NCI-H446 treated with DMSO at 0.1 percent for 48 hours (cell line): ENCODE measurements at places on chromosomes 4 and X.

- peak; percentile 6 for DNase-seq
Observed at GRCh38 chr4:95510145-95510544, 38.6 kb downstream of the UNC5C start.

GRCh38 chrX:46573892-46574773 is 568 bp downstream of the CHST7 start:
- DNase-seq = no peak

DNA sequence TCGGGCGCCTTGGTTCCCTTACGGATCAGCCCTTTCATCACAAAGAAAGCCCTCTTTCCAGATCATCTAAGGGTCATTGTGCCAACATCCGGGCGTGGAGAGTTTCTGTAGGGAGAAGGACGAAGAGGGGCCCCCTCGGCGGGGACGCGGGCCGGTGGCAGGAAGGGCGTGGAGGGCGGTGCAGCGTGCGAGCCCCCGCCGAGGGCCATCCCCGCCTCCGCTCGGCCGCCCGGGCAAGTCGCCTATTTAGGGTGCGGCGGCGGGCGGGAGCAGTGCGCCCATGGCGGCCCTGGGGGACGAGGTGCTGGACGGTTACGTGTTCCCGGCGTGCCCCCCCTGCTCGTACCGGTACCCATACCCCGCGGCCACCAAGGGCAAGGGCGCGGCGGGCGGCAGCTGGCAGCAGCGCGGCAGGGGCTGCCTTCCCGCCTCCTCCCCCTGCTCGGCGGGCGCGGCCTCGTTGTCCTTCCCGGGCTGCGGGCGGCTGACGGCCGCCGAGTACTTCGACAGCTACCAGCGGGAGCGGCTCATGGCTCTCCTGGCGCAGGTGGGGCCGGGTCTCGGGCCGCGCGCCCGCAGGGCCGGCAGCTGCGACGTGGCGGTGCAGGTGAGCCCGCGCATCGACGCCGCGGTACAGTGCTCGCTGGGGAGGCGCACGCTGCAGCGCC is at the start of gene ZAR1:
Gene ZAR1 (plus strand): TSS at position 241 of the 668 bp plus-strand sequence. CDS start 40 bp downstream, at position 281.
- no peak for DNase-seq

DNA sequence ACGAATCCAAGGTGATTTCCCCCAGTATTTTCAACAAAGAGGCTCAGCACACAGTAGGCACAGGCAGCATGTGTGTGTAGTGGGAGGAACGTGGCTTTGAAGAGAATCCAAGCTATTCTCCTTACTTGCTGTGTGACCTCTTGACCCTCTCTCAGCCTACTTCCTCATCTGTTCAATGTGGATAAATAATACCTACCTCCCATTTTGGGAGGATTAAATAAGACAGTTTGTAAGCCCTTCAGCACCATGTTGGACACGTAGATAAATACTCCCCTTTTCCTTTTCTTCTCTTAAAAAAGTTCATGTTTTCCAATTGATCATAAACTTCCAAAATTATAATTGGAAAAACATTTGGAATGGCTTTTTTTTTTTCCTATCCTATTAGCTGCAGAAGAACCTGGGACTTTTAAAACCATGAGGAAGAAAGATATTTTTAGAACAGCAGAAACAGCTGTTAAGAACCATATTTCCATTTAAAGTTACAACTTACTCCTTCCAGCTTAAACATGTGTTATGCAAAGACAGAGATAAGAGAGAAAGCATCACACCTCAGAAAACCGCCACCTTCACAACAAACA is 56.1 kb upstream of the TMEM131L start:
- no peak for DNase-seq

DNA sequence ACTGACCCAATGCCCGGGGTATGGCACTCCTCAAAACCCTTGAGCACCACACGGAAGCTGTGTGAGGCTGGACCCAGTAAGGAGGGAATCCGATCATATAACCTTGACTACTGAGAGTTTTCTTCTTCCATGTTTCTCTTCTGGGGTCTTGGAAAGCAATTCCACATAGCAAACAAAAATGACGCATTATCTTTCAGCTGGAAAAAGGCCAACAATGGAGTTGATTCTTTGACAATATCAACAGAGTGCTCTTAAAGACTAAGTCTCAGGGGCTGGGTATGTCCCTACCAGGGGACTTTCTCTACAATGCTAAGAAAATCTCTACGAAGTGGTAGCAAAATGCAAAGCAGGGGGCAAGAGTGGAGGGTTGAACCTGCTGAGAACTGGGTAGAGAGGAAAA is 188.6 kb downstream of the NSUN7 start:
- no peak for DNase-seq

- DNase-seq = no peak
Observed at GRCh38 chrX:106451933-106452332, 159.8 kb upstream of the RADX start.

- DNase-seq = no peak
Observed at GRCh38 chrX:53253293-53254020, 27.9 kb downstream of the IQSEC2 start.

DNA sequence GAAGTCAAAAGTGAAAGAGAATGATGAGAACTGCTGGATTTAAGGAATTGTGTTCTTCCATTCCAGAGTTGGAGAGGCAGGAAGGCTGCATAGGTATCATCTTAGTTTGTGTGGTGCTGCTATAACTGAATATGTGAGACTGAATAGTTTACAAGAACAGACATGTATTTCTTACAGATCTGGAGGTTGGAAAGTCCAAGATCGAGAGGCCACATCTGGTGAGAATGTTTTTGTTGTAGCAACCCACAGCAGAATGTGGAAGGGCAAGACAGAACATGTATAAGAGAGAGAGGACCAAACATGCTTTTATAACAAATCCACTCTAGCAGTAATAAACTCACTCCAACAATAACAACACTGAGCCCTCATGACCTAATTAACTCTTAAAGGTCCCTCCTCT is 408.6 kb downstream of the FAM47B start:
- no peak for DNase-seq

GRCh38 chr4:149838036-149838435 is 22.4 kb upstream of the IQCM start:
- no peak for DNase-seq

- no peak for DNase-seq
Observed at GRCh38 chrX:53000447-53001135, 42.3 kb upstream of the FAM156A start.

GRCh38 chr4:153364061-153364460 is 19.6 kb downstream of the MND1 start:
- DNase-seq = no peak

- DNase-seq = no peak
Observed at GRCh38 chr4:149886786-149887490, 71.3 kb upstream of the IQCM start.

- DNase-seq = no peak
Observed at GRCh38 chr4:47816748-47817147, 21.1 kb downstream of the CORIN start.

GRCh38 chrX:34343001-34343400 is 210.9 kb upstream of the FAM47A start:
- DNase-seq = no peak

DNA sequence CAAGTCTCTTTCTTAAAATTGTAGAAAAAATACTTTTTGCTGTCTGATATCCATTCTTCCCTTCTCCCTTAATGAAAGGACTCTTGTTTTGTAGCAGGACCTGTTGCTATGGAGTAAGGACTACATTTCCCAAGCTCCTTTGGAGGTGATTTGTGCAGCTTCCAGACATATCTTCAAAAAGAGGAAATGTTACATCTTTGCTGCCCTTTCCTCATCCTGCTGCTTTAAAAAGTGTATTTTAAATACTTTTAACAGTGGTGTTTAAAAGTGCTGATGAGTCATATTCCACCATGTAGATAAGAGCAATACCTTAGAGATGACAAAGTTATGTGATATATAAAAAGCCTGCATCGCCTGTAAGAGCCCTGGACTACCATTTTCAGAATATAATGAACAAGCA is 98.7 kb downstream of the CFAP299 start:
- DNase-seq = no peak

DNA sequence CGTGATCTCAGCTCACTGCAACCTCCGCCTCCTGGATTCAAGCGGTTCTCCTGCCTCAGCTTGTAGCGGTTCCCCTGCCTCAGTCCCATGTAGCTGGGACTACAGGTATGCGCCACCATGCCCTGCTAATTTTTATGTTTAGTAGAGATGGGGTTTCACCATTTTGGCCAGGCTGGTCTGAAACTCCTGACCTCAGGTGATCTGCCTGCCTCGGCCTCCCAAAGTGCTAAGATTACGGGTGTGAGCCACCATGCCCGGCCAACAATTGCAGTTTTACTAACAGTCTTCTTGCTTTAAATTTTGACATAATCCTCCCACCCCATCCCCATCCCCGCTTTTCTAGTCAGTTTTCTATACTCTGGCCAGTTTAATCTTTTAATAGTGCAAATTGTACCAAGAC is 112.0 kb downstream of the CFAP299 start:
- DNase-seq = no peak

DNA sequence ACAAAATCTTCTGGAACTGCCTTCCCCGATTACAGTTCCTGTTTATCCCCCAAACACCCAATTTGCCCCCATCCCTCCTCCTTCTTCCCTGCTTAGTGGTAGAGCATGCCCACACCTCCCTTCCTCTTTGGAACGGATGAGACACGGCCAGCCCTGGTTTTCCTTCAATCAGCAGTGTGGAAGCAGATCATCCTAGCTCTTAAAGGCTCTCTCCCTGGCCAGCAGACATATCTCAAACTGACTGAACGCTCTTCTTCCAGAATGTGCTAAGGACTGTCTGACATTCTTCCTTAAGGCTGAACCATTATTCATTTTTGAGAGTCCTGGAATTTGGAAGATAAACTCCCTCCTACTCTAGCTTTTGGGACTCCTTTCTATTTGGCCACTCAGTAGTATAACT is 161.1 kb downstream of the TRIML1 start:
- DNase-seq = no peak

DNA sequence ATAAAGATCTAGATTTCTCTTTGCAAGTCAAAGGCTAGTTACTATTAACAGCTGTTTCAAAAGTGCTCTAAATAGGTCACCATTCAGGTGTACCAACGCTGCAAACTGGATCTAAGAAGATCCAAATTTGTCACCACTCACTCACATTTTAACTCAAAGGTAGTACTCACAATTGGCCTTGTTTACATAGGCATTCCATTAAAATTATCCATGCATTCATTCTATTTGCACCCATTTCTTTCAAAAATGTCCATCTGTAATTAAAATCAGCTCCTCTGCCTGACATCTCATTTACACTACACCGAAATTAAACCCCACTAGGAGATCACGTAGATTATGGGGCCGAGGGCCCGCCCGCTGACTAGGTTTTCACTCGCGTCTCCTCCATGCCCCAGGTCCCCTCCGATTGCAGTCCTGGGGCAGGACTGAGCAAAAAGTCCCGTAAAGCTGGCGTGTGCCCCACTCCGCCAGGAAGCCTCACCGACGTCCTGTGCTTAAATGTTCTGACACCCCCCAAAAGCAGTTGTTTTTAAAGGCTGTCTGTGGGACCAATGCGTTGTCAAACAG is 1.3 kb upstream of the ING2 start:
- DNase-seq = no peak

GRCh38 chr4:118589471-118590055 is 95.6 kb upstream of the METTL14 start:
- DNase-seq = no peak

GRCh38 chr4:146334862-146335449 is 120.6 kb downstream of the REELD1 start:
- no peak for DNase-seq

DNA sequence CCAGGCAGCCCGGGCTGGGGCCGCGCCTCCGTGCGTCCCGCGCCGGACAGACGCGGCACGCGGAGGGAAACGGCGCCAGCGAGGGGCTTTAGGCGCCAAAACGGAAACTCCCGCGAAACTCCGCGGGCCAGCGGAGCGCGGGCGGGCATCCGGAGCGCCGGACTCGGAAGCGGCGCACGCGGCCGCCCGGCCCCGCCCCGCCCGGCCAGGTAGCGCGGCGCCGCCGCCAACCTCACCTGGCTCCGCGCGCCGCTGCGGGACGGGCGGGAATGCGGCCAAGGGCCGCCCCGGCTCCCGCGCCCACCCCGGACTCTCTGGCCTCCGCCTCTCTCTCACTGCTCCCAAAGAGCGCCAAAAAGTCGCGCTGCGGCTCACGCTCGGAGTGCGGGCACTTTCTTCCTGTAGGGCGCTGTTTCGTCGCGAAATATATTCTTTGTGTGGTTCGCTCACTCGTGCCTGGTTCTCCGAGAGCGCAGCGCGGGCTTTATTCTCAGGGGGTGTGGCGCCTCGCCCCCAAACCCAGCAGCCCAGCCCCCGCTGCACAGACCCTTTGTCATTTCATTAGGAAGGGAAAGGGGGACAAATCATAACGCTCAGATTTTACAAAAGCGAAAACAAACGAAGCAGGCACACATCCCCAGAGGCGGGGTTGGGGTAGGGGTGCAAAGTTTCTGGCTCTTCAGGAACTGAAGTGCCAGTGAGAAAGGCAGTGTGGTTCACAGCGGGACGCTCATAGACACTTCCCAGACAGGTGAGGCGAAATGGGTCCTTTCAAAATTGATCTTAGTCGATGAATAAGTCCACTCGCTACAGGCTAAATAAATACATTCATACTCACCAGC is 961 bp upstream of the MBNL3 start:
- no peak for DNase-seq

DNA sequence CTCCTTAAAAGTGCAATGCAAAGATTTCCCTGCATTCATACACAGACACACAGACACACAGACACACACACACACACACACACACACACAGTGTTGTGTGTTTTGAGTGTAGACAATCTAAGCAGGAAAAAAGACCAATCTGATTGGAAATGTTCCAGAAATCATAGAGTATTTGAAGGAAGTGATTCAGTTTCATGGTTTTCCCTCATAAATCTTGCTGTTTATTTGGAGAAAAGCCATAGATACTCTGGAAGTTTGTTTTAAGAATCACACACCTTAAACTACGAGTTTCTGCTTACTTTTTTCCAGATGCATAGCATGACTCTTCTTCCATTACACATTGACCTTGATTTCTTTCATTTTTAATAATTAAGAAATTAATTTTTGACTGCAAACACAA is 298.5 kb upstream of the BMP3 start:
- DNase-seq = no peak

- DNase-seq = no peak
Observed at GRCh38 chr4:73340917-73341316, 63.2 kb upstream of the ALB start.

DNA sequence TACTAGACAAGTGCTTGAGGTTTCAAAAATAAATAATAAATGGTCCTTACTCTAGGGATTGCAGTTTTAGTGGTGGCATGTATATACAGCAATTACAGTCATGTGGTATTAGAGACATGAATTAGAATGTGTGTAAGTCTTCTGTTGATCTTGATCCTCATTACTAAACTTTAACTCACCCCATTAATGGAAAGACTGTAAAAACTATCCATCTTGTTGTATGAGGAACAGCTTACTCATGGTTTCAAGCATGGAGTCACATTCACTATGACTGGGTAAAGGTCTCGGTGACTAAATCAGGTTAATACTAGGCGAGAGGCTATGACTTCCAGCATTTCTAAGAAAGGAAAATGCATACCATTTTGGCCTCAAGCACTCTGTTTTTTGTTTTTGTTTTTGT is 107.0 kb upstream of the HPGD start:
- DNase-seq = no peak

DNA sequence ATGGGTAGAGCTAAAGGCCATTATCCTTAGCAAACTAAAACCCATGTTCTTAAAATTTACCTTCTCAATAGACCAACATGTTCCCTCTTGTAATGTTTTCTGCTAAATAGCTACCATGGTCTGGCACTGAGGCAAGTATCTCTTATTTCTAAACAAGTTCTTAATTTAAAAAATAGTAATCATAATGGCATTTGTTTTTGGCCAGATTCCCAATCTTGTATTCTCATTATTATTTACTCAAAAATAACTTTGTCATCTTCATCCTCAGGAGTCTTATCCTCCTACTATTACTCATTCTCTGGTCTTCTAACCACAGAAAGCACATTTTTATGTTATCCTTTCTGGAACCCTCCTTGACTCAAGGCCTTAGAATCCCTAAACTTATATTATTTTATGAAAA is 931.2 kb downstream of the CCSER1 start:
- DNase-seq = no peak
